ENCODE measurements at places on chromosomes 3 and 15.

- no peak for DNase-seq
These were observed 402.1 kb downstream of the CADM2 start for GRCh38 chr3:85360742-85361387.

DNA sequence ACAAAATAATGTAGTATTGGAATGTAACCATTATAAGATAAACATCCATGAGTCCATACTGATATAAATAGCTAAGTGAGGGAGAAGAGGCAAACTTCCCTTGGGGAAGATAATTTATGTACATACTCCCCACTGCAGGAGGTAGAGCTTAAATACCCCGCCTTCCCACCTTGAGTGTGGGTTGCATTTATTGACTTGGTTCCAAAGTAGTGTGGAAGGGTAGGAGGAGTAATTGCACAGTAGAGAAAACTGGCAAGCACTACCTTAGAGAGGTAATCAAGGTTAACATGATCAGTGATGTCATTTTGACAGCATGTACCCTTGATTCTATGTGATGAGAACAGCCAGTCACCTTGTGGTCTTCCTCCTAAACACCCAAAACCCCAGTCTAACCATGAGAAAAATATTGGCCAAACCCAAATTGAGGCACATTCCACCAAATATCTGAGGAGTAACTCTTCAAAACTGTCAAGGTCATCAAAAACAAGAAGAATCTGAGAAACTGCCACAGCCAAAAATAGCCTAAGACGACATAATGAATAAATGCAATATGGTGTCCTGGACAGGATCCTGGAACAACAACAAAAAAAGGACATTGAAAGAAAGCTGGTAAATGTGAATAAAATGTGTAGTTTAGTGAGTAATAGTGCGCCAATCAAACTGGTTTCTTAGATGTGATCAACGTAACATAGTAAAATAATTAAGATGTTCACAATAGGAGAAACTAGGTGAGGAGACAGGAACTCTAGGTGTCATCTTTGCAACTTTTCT lies 774 bp upstream of the CNOT10 start:
- peak; percentile 1 for DNase-seq

GRCh38 chr3:122000936-122001605 lies 21.0 kb downstream of the ILDR1 start:
- no peak for DNase-seq

- DNase-seq: no peak
These were observed 4.4 kb downstream of the PAK6 start for GRCh38 chr15:40243126-40243810.

GRCh38 chr15:39586387-39587095 lies 5.7 kb downstream of the THBS1 start:
- peak; percentile 74 for DNase-seq

- no peak for DNase-seq
These were observed 48.5 kb upstream of the RYR3 start for GRCh38 chr15:33262306-33262705.

- DNase-seq: no peak
These were observed 12.4 kb downstream of the POPDC2 start for GRCh38 chr3:119647843-119648575.

DNA sequence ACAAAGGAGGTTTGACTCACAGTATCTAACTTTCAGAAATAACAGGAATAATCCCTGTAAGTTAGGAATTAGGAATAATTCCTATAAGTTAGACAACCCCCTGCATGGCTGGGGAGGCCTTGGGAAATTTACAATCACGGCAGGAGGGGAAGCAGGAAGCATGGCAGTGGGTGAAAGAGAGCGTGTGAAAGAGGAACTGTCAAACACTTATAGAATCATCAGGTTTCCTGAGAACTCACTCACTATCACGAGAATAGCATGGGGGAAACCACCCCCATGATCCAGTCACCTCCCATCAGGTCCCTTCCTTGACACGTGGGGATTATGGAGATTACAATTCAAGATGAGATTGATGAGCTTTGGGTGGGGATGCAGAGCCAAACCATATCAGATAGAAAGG lies 385.5 kb downstream of the IL20RB start:
- DNase-seq: no peak

- DNase-seq: no peak
These were observed 127.1 kb upstream of the RBMS3 start for GRCh38 chr3:29153811-29154210.

DNA sequence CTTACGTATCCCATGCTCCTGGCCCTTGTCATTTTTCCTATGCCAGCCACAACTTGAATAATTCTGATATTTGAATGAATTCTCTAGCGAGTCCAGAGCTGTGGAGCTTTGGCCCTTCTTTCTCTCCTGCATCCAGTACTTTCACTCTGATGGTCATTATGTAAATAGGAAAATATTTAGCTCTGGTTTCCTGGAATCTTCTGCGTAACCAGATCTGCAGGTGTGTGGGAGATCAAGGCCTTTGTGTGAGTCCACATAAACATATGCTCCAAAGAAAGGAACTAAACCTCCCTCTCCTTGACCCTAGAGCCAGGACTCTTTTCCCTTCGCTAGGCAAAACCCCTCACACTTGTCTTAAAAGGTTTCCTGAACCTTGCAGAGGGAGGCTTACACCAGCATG lies 132.5 kb upstream of the THBS1 start:
- no peak for DNase-seq

DNA sequence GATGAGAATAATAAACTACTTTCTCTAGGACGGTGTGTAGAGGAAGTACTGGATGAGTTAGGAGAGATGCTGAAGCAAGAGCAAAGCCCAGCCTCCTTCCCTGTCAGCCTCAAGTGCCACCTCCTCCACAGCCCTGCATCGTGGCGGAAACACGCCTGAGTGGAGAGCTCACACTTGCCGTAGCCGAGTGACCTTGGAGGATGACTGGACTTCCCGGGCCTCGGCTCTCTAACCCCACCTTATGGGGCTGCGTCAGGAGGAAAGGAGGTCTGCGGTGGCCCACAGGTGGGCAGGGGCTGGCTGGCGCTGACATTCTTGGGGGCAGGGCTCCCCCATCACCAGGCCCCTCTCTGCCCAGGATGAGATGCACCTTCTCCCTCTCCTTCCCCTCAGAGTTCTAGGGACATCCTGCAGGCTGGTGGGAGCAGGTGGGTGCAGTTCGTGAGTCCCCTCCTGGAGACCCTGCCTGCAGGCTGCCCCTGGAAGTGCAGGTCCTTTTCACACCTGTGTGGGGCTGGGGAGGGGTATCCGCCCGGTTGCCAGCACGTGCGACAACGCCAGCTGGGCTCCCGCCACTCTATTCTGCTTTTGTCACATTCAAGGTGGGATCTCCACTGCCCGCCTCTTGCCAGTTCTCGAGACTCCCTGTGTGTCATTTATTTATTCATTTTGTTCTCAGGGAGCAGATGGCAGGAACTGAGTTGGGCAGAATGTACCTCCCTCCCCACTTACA lies 175.2 kb downstream of the MEGF11 start:
- no peak for DNase-seq

DNA sequence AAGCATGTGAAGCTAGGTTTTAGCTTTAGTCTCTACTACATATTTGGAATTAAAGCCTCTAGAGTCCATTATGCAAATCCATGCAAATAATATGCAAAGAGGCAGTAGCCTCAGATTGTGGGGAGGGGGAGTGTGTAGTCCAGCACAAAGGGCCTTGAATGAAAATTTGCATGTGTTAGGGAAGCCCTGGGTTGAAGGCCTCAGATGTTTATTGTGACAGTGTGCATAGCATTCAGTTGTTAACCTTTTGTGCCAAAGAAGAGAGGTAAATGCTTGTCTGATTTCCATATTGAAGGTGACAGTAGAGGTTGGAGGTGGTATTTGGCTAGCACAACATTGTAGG lies 24.5 kb upstream of the BFSP2 start:
- no peak for DNase-seq

- DNase-seq: no peak
These were observed 516.7 kb downstream of the FOXP1 start for GRCh38 chr3:71066849-71067261.

DNA sequence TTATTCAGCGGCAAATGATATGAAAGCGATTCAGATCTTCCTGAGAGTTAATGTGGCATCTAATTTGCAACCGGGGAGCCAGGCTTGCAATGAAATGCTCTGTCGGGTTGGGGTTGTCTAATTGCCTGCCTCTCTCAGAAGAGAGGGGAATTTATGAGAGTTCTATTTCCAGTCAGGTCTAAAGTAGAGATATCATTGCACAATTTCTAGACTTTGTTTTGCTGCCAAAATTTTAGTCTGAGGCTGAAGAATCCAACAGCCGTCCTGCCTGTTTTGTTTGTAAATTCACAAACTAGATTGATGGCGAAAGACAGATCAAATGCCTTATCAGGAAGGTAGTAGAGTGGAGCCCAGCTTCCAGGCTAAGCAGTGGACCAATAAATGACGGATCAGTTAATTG lies 610 bp downstream of the LIPC start:
- DNase-seq: no peak

DNA sequence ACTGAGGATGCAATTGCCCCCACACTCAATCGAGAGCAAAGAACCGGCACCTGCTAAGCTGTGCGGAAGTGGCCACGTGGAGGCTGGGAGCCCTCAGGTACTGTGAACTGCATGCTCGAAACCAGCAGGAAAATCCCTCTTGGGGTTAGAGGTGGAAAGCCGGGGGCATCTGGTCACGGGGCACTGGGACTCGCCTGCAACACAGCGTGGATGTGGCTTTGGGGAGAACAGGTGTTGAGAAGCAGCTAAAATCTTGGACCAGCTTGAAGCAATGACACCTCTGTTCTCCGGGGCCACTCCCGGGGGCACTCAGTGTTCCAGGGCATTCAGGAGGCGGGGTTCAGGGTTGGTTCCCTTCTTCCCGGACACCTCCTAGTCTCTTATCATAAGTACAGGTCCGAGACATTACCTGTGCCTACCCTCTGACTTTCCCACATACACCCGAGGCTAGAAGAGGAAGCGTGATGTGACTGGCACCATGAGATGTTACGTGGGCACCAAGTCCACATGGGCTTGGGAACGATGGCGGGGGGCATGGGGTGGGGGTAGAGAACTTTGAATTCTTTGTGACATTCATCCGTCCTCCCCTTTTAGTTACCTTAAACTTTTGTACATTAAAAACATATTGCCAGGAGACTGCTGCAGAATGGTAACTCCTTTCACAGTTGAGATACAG lies 172.0 kb downstream of the ADAMTS17 start:
- DNase-seq: no peak

DNA sequence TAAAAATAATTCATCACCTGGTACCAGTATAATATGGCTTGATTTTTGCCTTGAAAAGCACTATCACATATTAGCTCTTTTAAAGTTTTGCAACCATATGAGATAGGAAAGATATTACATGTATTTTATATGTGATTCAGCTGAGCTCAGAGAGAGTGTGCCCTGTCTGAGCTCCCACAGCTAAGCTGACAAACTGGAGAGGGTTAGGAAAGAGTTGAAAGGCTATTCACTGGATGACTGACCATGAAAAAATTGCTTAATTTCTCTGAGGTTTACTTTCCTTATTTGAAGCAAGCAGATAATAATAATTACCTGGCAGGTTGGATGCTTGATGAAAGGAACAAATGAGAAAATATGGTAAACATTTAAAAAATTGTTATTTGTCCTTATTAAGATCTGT lies 97.4 kb upstream of the CCDC80 start:
- DNase-seq: no peak

- peak; percentile 49 for DNase-seq
These were observed 10.7 kb downstream of the PDE8A start for GRCh38 chr15:84992157-84992944.

DNA sequence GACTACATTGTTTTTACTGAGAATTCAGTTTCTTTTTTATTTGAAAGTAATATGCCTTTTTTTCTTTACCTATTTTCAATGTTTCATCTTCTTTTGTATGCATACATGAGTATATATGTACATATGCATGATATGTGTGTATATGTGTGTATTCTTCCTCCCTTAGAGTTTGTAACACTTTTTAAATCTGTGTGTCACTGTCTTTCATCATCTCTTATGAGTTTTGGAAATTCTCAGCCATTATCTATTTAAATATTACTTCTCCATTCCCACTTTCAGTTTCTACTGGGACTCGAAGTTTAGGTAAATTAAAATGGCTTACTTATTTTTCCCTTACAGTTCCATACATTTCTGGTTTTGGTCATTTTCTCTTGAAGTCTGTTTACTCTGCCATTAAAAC lies 754.1 kb downstream of the GRM7 start:
- no peak for DNase-seq

- DNase-seq: peak; percentile 53
These were observed 63.9 kb upstream of the FAM98B start for GRCh38 chr15:38389924-38390542.

GRCh38 chr3:109882144-109882543 lies 544.8 kb upstream of the DPPA4 start:
- DNase-seq: no peak

GRCh38 chr15:69253156-69253555 lies 45.6 kb upstream of the PAQR5 start:
- peak; percentile 86 for DNase-seq

DNA sequence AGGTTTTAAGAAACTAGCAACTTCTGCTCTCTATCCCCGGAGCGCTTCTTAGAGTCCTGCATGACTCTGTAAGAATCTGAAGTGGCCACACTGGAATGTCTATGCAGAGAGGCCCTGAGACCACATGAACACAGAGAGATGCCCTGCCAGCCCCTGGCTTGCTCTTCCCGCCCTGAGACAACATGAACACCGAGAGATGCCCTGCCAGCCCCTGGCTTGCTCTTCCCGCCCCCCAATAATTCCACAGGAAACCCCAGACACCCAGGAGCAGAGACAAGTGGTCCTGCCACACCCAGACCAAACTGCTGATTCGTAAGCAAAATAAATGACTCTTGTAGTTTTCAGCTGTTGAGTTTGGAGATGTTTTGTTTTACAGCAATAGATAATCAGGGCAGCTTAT lies 166.1 kb downstream of the OSBPL10 start:
- no peak for DNase-seq

- no peak for DNase-seq
These were observed 39.2 kb downstream of the SEMA3G start for GRCh38 chr3:52405601-52406110.
